ENCODE measurements at places on chromosomes 4 and X.

DNA sequence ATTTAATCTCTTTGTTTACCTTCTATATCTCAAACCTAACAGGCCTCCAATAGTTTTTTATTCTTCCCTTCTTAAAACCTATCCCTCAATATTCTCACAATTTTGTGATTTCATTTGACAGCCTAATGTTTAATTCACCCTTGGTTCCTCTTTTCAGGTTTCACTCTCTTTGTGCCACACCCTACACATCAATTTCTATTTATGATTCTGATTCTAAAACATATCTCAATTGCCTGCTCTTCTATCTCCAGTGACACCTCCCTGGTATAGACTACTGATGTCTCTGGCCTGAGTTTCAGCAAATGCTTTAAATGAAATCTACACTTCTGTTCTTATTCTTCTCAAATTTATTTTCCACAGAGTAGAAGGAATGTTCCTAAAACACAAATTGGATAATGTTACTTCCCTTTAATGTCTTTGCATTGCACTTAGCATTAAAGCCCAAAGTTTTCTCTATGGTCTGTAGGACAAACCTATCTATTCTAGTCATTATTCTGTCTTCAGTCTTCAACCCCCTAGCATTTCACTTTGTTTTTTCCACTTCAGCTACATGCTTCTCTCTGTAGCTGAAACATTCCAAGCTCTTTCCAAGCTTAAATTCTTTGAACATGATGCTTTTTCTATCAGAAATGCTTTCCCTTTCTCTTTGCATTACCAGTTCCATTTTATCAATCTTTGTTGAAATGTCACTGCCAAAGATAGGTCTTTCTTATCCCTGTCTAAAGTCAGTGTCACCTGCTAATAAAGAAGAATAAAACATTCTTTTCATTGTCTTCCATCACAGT lies 622.0 kb downstream of the CENPC start:
- DNase-seq = no peak

DNA sequence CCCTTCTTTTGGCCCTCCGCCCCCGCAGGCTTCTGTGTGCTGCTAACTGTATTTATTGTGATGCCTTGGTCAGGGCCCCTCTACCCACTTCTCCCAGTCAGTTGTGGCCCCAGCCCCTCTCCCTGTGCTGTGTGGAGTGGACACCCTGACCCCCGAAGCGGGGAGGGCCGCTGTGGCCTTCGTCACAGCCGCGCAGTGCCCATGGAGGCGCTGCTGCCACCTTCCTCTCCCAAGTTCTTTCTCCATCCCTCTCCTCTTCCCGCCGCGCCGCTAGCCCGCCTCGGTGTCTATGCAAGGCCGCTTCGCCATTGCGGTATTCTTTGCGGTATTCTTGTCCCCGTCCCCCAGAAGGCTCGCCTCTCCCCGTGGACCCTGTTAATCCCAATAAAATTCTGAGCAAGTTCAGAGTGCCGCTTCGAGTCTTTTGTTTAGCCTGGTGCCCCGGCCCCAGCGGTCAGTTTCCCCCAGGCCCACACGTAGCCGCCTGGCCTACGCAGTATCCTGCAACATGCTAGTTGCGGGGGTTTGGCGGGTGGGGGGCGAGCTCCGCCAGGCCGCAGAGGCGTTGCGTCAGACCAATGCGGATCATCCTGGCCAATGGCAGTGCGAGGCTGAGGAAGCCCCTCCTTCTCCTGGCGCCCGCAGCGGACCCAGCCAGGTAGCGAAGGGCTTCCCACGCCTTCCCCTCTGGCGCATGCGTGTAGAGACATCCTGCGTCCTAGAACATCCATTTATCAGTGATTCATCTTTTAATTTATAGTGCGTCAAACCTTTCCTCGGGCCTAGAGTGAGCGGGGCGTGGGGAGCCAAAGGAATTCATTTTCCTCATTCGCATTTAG lies 5.6 kb upstream of the KANTR start:
- no peak for DNase-seq

GRCh38 chr4:140088323-140088967 lies 65.5 kb downstream of the MAML3 start:
- DNase-seq = no peak

DNA sequence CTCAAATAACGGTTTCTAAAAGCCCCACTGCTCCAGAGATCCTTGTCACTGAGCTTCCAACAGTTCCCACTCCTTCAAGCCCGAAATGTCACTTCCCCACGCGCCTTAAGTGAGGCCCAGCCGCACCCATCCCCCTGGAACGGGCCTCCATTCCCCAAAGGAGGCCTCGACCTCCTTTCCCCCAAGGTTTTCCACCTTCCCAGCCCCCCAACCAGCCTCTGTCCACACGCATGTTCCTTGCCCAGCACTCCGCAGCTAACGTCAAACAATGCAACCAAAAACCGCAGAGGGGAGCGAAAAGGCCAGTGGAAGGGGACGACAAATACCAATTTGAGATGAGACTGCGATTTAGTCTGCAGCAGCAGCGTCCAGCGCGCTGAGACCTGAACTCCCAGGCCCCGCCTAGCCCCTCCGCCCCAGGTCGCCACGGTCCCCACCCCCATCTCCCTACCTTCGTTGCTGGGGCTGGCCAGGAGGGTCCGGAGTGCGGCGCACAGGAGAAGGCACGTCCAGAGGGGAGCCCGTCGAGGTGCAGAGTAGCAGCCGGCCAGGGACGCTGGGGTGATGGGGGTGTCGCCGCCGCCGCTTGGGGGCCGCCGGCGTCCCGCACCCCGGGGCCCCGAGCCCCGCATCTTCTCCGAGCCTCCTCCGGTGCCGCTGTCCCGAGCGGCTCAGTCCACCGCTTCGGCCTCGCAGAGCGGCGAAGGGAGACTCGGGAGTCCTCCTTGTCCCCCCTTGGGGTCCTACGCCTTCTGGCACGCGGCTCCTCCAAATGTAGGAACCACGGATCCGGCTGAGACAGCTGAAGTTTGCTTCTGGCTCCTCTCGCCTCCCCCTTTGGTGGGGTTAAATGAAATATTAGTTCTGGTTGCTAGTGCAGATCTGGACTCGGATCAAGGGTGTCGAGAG lies 924 bp downstream of the EPHA5 start:
- no peak for DNase-seq

DNA sequence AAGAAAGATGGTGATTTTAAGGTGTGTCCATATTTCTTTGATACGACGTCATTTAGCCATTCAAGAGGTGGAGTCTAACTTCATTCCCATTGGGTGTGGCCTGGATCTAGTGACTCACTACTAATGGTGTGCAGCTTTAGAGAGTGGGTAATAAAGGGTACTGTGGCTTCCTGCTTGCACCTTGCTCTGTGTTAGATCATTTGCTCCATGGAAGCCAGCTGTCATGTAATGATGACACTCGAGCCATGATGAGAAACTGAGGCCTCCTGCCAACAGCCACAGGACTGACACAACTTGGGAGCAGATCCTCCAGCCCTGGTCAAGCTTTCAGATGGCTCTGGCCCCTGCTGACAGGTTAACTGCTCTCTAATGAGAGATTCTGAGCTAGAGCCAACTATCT lies 82.0 kb downstream of the UNC5C start:
- DNase-seq = no peak

GRCh38 chr4:56149591-56149990 lies 200.8 kb downstream of the CEP135 start:
- no peak for DNase-seq

GRCh38 chr4:76377481-76377901 lies 43.5 kb downstream of the CCDC158 start:
- DNase-seq = no peak

GRCh38 chr4:1792832-1793495 lies at the start of gene FGFR3:
TSS of gene FGFR3 (plus strand) at chr4:1793293. CDS start at chr4:1793935, 642 bp downstream.
- peak; percentile 19 for DNase-seq

- no peak for DNase-seq
These were observed 2747.1 kb downstream of the PCDH7 start for GRCh38 chr4:33467291-33467690.

GRCh38 chr4:3767570-3768288 lies 1.5 kb downstream of the ADRA2C start:
- DNase-seq = no peak

DNA sequence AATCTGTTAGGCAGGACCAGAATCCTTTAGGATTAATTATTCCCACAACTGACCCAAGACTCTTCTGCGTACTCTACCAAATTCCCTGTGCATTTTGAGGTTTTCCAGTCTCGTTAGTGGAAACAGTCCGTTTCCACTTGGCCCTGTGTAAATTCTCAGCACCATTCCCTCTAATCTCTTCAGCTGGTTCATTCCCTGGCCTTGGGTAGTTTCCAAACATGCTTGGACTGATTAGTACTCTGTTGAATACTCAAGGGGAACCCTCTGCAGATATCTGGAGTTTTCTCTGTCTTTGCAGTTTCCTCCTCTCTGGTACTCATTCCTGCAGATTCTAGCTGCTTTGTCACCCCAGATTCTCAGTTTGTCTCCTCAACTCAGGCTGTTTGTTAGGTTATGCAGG lies 80.4 kb downstream of the ZFX start:
- no peak for DNase-seq

GRCh38 chr4:171235521-171235920 lies 577.7 kb upstream of the GALNTL6 start:
- no peak for DNase-seq

GRCh38 chr4:106444557-106444956 lies 76.0 kb upstream of the GIMD1 start:
- no peak for DNase-seq

DNA sequence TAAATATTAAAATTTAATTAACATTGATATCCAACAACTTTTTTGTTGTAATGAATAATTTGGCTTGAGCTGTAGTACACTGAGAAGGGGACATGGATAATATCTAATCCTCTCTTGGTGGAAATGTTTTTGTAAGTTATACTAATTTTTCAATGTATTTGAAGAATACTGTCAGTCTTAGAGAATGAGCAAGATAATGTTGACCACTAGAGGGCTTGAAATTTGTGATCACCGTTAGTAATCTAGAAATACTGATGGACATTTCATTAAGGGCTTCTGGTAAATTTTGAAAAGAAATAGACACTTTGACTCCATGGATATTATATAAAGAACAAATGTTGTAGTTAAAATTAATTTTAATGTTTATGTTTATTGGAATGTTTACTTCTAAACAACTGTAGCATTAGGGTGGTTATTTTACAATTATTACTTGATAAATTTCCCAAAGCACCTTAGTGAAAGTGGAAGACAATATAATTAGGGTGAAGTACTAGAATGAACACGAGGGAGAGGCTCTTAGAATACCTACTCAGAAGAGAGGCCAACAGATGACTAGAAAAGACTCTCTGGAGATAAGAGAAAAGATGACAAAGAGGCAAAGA lies 20.0 kb upstream of the CAMK2D start:
- DNase-seq = no peak

DNA sequence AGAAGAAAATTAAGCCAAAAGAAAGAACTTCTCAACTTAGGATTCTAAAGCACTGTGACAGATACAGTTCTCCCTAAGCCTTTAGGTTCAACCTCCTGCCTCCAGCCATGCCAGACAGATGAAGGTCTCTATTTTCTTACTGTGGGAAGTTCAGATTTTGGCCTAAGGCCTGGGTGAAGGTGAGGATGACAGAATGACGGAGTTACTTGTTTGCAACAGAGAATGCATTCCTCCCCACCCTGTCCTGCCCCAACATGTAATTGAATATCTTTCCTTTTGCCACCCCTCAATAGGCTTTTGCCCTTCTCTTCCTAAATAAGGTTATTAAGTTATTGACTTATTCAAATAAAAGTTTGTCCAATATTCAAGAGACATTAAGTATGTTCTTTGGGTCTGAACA lies 25.6 kb downstream of the SLC16A2 start:
- no peak for DNase-seq
